ENCODE measurements at places on chromosomes 7 and 10. TPM values are rescaled to one million over a fixed set of nuclear protein-coding genes. Genes with fewer than 3 reads are reported as not detected.
A peak's percentile ranks its signal among the peaks of the same experiment; 100 is the strongest.

GRCh38 chr10:93315246-93315645 lies 166.9 kb downstream of the MYOF start:
- DNase-seq, result no peak

GRCh38 chr7:16718111-16718656 lies 35.4 kb upstream of the TSPAN13 start:
- no peak for DNase-seq

- no peak for DNase-seq
Observed at GRCh38 chr10:29117781-29118180, 171.1 kb upstream of the LYZL1 start.

GRCh38 chr7:7569081-7569527 lies 2.4 kb downstream of the MIOS start:
- no peak for DNase-seq

DNA sequence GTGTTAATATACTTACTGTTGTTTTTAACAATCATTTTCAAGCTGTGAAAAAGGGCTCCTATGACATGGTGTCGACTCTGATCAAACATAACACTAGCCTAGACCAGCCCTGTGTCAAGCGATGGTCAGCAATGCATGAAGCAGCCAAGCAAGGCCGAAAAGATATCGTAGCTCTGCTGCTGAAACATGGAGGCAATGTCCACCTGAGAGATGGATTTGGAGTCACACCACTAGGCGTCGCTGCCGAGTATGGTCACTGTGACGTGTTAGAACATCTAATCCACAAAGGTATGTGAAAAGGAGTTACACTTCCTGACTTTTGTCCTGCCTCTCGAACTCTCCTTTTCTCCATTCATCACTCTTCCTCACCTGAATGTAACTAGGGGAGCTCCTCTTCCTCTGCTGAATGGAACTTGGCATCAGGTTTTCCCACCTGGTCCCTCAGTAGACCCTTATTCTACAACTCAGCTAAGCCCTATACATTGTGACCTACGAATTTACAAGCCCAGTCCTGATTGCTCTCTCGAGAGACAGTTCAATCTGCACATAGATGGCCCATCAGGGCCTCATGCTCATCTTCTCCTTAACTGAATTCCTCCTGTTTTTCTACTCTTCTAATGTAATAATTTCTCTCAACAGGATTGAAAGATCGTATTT lies 23.0 kb downstream of the ASB15 start:
- DNase-seq, result peak; percentile 67

GRCh38 chr7:67754651-67755050 lies 758.0 kb downstream of the TYW1 start:
- DNase-seq, result no peak

DNA sequence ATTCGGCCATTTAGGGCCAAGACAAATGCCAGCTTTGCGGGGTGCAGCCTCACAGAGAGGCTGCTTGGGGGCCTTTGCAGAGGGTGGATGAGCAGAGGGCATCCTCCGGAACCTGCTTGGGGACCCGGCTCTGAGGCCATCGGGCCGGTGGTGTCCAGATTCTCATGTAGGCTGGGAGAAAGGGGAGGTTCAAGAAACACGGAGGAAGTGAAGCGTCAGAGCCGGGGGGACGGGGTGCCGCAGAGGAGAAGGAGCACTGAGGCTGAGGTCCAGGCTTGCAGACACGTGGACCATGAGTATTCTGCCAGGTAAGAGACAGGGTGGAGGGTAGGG lies 150.7 kb upstream of the SHH start:
- no peak for DNase-seq

- DNase-seq, result no peak
Observed at GRCh38 chr7:68266004-68266579, 1269.5 kb downstream of the TYW1 start.

GRCh38 chr7:112638675-112639400 lies 151.4 kb downstream of the TMEM168 start:
- DNase-seq, result no peak

GRCh38 chr7:31457551-31457950 lies 56.3 kb upstream of the ITPRID1 start:
- DNase-seq, result no peak

- peak; percentile 88 for DNase-seq
Observed at GRCh38 chr10:77926566-77927401, at the start of gene DLG5. Gene DLG5, minus strand, starts transcription at chr10:77926755. Its CDS starts 235 bp downstream, at chr10:77926520.

DNA sequence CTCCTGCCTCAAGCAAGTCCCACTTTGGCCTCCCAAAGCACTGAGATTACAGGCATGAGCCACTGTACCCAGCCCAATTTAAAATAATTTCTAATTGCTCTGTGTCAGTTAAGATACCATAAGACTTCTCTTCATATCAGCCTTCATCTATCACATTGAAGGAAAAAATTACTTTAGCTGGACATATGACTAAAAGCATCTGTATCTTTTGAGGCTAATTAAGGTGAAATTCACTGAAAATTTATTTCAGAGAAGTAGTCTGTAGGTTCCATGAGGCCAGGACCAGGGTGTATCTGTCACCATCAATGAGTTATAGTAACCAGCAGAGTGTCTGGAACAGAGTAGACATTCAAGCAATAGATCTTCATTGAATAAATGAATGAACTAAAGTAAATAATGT lies 205.2 kb upstream of the PHYHIPL start:
- no peak for DNase-seq

DNA sequence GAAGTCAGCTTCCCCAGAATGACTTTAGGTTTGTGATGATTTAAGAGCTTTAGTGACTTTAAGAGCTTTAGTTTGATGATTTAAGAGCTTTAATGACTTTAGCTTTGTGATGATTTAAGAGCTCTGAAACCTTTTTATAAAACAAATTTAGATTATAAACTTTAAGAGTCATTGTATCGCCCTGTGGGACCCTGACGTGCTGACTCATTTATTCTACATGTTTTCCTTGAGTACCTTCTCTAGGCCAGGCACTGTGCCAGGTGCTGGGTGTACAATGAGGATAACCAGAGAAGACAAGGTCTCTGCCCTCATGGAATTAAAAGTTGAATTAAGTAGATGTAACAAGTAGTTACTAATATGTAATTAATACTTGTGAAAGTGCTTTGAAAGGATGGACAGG lies 45.4 kb downstream of the CNNM1 start:
- no peak for DNase-seq

DNA sequence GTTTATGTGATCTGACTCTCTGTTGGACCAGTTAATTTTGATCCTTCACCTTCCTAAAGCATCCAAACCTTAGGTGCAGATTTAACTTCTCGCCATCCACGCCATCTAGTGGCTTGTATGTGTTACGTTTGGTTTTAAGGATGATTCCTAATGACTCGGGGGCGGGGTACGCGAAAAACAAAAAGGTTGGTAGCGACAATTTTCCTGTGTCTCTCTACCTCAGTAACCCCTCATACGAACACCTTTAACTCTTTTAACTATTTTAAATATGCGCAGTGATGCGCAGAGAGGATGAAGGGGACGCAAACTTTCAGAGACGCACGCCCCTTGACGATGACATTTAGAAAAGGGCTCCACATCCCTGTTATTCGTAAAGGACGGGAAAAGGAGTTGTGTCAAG lies 714 bp upstream of the KCND2 start:
- no peak for DNase-seq

DNA sequence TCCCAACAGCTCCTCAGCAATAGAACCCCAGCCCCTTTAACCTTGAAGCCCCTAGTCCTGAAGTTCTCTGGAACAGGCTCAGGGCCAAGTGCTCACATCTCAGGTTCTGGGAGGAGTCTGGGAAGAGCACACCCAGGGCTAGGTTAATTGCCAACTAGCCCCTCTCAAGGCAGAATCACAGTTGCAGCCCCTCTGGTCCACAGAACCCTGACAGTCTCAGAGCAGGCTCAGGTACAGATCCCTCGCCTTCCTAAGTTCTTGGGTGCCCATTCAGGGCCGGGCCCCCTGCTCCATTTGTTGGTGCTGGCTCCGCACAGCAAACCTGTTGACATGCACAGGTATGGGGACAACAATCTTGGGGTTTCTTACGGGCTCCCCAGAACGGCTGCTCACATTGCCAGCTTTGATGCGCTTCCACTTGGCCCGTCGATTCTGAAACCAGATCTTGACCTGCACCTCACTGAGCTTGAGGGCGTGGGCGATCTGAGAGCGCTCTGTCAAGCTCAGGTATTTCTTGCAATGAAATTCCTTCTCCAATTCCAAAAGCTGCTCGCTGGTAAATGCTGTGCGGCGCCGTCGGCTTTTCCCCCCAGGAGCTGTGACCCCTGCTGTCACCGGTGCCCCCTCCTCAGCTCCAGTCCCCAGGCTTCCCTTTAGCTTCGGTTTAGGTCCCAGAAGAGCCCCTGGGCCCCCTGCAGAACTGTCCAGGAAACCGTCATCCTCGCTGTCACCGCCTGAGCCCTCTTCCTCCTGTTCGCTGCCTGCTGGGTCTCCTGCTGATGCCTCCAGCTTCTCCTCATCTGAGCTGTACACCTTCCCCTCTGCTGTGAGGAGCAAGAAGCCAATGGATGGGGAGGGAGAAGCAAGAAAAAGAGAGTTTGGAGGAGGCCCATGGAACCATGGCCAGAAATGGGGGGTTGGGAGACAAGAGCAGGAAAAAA lies 18.9 kb downstream of the GBX1 start:
- no peak for DNase-seq

The WNT16 gene
- not detected for total RNA-seq

The PKD1L1 gene
- total RNA-seq, result 1.0 TPM

The FOXP2 gene
- 7.6 TPM for total RNA-seq

The UBE2D1 gene
- 18.2 TPM for total RNA-seq

The TRDMT1 gene
- 9.2 TPM for total RNA-seq

The HOXA3 gene
- total RNA-seq, result 8.7 TPM

The OR2A25 gene
- total RNA-seq, result not detected

The SGMS1 gene
- 73.1 TPM for total RNA-seq

The TMEM229A gene
- total RNA-seq, result not detected

The IL15RA gene
- 36.7 TPM for total RNA-seq

The ANXA8L1 gene
- total RNA-seq, result 34.6 TPM

The TRIM73 gene
- total RNA-seq, result 4.4 TPM

Measured in upper lobe of right lung (tissue), 1 donor.